ENCODE measurements at places on chromosomes 6 and 20.

- DNase-seq, result peak; percentile 87
Observed at GRCh38 chr6:163254341-163254835, 160.1 kb upstream of the QKI start.

DNA sequence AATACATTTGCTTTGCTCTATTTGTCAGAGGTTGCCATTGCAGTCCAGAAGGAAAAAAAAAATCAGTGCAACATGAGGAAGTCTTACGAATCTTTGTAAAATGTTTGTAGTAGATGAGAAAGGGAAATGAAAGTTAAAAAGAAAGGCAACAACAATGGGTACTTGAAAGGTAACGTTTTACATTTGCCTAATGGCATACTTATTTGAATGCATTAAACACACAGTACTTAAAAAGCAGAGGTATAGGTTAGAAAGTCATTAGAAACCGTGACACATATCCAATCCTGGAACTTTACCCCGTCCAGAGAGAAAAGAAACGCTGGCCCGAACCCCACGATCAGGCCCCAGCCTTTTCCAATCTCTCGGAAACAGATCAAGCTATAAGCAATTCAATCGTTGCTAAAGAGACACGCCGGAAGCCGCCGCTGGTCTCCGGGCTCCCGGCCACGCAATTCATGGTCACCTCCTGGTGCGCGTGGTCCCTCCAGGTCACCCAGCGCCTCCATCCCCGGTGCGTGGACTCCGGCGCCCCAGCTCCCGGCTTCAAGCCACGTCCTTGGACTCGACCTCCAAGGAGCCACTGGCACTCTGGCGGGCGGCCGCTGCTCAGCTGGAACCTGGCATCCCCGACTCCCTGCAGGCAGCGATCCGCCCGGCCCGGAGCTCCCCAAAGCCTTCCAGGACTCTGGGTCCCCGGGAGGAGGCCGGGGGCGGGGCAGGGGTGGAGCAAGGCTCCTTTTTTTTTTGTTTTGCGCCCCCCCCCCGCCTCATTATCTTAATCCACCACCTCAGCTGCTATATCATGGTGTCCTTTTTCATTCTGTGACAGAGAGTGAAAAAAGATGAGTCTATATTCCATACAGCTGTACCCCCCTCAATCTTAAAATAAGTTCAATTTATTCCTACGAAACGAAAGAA, at the start of gene SLC18B1:
SLC18B1 (minus strand) TSS at position 687 of the 918 bp plus-strand sequence; CDS start at position 506, 181 bp downstream.
- peak; percentile 71 for DNase-seq

DNA sequence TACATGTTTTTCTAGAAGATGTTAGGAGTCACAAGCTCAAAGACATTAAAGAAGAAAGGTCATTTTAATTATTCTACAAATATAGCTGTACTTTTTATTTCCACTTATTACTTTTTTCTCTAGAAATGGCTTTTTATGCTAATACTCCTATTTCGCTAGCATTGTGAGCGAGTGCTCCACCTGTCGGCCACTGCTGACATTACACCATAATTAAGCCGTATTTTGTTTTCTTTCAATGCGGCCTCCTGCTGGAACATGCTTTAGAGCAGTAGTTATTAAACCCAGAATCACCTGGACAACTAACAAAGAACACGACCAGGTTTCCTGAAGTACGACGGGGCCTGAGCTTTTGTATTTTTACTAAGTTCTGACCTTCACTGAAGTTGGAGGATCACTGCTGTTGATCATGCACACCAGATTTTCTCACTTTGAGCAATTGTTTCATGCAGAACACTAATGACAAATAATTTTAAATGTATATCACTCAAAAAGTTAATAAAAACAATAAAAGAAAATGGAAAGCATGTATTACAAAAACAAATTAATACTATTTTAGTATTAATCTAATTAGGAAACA, 74.1 kb upstream of the PAK5 start:
- peak; percentile 74 for DNase-seq

DNA sequence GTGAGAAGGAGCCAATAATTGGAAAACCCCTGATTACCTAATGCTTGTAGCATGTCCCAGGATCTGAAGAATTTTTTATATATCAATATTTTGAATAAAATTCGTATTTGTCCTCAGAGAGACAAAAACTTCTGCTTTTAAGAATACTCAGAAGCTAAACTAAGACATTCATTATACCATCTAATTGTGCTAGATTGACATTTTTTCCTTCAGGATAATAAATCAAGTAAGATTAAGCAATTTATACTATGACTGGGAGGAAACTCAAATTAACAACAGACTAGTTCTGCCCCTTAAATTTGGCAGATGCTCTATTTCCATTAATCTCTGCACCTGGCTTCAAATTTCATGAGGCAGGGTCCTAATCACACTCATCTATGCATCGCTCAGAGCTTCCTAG, 291.4 kb downstream of the PLCB1 start:
- no peak for DNase-seq

- no peak for DNase-seq
Observed at GRCh38 chr20:23625236-23625964, 12.4 kb downstream of the CST3 start.

GRCh38 chr6:148379966-148380713, 37.5 kb downstream of the SASH1 start:
- peak; percentile 33 for DNase-seq

GRCh38 chr20:23203951-23204730, 118.0 kb upstream of the CD93 start:
- no peak for DNase-seq

- DNase-seq, result peak; percentile 51
Observed at GRCh38 chr6:30169658-30170614, 6.6 kb downstream of the TRIM15 start.

DNA sequence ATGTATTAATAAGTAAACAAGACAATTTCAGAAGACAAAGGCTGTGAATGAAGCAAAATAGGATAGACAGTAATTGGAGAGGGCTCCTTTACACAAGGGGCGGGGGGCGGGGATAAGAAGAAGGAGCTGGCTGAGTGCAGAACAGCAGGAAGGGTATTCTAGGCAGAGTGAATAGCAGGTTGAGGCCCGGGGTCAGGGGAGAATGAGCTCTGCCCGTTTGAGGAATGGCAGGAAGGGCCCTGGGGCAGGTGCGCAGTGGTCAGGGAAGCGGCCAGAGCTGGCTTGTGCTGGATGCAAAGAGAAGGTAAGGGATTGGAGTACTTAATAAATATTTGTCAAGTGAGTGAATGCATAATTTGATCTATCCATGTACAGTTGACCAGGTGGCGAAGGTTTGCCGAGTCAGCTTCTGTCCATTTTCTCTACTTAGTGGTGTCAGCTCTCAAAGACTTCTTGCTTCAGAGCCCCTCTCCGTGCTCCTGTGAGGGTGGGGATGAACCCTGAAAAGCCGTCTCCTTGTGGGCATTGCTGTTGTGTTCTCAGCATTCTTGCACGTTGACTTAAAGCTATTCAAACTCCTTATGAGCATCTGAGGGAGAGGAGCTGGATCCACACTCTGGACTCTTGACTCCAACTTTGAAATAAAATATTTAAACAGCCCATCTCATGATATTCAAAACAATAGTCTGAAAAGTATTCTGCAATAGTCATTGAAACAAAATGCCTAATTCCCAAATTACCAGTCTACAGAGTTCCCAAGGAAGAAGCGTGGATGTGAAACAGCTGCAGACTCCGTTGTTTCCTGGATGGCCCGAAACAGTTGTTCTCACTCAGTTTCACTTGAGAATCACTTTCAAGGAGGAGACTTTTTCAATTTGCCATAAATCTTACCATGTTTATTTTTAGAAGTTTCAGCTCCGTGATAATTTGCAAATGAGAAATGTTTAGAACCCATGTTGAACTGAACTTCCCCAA, 105.1 kb downstream of the EDN3 start:
- DNase-seq, result no peak

- DNase-seq, result no peak
Observed at GRCh38 chr6:139378882-139379341, 4.5 kb upstream of the CITED2 start.

DNA sequence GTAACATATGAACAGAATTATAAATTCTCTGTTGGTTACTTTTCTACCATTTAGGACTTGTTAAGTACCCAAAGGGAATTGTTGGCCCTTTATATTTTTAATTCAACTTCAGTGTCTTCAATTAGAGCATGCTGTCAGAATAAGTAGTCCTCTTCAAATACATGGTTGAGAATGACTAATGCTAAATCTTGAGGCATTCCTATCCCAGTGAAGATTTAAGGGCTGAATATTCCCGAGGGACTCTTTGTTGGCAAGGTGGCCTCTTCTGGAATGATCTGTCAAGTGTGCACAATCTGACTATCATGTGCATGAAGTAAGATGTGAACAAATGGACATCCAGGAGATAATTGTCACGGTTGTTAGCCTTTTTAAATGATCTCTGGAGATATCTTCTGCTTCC, 421.7 kb downstream of the BMP2 start:
- no peak for DNase-seq

DNA sequence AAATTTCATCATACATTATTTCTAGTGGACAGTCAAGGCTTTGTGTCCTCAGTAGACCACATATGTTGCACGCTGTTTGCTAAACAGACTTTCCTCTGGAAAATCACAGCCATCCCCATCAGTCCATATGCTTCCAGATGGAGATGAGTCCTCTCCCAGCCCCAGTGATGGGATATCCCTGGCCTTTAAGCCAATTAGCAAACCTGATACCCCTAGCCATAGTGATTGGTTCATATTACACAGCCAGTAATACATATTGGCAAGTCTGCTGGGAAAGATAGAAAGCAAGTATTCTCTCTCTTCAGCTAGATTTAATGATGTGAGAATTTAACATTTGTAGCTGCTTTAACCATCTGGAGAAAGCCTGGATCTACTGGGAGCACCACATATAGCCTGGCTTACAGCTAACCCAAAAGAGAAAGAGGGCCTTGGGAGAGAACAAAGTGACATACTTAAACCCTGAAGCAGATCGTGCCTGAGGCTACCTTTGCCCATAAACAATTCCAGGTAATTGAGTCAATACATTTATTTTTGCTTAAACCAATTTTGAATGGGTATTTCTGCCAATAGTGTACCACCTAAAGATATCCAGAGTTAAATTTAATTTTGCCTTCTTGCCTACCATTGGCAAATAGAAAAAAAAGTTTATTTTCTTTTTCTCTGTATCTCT, 103.5 kb upstream of the HIVEP1 start:
- DNase-seq, result no peak

DNA sequence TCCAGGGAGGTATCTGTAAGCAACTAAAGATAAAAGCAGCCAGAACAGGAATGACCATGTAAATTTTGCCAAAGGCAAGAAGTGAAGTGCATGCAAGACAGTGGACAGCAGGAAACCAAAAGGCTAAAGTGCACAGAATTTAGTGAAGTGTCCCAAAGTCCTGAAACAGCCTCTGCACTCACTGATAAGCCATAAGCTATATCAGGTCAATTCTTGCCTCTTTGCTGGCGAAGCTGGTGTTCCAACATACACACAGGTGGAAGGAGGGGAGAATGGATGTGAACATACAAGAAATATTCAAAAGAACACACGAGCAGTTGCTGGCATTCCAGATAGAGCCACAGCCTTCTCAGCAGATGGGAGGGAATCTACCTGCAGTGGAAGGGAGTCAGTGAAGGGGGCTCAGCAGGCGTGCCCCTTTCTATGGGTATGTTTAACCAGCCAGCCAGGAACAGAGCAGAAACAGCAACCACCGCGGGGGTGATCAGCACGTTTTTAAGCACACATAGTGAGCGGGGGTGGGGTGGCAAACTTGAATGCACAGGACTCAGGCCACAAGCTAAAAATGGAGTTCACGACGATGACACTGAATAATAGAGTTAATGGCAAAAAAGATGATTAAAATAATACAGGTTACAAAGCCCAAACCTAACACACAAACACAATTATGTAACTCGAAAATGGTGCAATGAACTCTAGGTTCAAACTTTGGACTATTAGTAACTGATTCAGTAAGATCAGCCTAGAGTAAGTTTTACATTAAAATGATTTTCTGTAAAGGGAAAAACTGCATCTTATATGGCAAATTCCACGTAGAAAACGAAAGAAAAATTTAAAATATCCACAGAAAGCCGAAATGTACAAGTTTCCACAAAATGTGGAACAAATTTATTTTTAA, 1.2 kb downstream of the ECI2 start:
- DNase-seq, result no peak

GRCh38 chr6:3468585-3468984, 11.7 kb upstream of the SLC22A23 start:
- DNase-seq, result no peak

GRCh38 chr6:18510644-18511033, 123.5 kb downstream of the RNF144B start:
- DNase-seq, result no peak

GRCh38 chr6:158361961-158362669, 49.9 kb downstream of the TULP4 start:
- DNase-seq, result peak; percentile 25

DNA sequence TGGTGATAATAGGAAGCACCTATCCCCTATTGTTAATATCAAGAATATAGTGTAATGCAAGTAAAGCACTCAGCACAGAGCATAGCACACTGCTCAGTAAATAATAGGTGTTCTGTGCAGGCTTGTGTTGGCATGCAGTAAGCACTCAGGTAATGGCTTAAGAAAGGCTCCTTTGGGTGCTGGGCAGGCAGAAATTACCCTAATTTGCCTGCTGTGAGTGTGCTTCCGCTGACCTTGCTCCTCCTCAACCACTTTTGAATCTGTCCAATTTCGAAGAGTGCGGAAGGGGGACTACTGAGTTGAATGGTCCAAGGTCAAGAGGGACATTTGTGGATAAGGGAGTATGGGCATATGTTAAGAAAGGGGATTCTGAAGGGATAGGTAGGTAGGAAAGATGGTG, 15.4 kb downstream of the SRSF3 start:
- DNase-seq, result no peak

DNA sequence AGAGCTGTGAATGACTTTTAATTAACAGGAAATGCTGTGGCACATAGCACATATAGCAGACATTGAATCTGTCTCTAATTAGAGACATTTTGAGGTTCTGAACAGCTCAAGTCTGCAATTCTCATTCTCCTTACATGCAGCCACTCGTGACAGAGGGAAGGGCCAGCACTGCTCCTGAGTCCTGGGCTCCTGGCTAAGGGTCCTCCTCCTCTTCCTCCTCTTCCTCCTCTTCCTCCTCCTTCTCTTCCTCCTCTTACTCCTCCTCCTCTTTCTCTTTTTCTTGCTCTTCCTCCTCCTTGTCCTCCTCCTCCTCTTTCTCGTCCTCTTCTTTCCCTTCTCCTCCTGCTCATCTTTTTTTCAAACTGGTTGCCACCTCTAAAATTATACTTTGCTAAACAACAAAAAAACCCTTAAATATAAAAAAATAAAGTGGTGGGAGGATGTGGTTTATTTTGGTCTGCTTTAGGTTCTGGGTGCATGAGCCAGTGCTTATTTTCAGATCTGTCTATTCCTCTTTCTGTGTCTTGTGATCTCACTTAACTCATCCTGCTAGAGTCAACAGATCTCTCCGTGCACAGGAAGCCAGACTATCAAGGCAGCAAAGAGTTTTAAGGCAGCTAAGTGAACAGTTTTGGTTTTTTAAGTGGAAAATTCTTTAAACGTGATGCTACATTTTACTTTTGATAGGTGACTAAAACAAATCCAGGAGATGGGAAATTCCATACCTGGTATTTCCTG, 159.3 kb downstream of the CD83 start:
- DNase-seq, result peak; percentile 57
